NCI-H524 (cell line): ENCODE measurements at places on chromosomes 2 and 18.

- no peak for DNase-seq
Observed at GRCh38 chr2:45470531-45470930, 140.5 kb downstream of the SRBD1 start.

GRCh38 chr18:55245211-55245614 lies 286.0 kb upstream of the CCDC68 start:
- no peak for DNase-seq

- no peak for DNase-seq
Observed at GRCh38 chr2:238872628-238873380, 24.9 kb downstream of the TWIST2 start.

GRCh38 chr2:23589220-23589647 lies 204.3 kb downstream of the KLHL29 start:
- no peak for DNase-seq

GRCh38 chr2:53941749-53942148 lies 29.0 kb downstream of the PSME4 start:
- DNase-seq = no peak
